Hematopoietic multipotent progenitor cell (in vitro differentiated cells): ENCODE measurements at places on chromosomes 5 and 9.
A peak's percentile ranks its signal among the peaks of the same experiment; 100 is the strongest.

- DNase-seq: no peak
Observed at GRCh38 chr5:125152044-125152443, 405.6 kb upstream of the ZNF608 start.

DNA sequence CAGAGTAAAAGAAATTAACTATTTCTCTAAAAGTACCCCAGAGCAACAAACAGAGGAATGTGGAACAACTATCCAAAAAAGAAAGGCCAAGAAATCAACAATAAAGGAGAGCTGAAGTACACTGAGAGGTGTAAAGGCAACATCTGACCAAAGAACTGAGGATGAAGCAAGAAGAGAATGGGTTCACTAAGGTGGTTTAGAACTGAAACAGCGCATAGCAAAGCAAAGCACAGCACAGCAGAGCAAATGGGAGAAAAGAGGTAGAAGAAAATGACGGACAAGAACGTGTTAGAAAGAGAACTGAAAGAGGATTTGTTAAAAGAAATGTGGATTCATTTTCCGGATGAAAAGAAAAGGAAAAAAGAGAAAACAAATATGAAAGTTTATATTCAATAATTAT lies 25.8 kb downstream of the RFX3 start:
- DNase-seq: no peak

GRCh38 chr5:109448838-109449237 lies 39.1 kb upstream of the PJA2 start:
- no peak for DNase-seq

- DNase-seq: no peak
Observed at GRCh38 chr9:71675857-71676165, 92.5 kb downstream of the CEMIP2 start.

- DNase-seq: no peak
Observed at GRCh38 chr5:122183098-122183787, 53.9 kb downstream of the ZNF474 start.

DNA sequence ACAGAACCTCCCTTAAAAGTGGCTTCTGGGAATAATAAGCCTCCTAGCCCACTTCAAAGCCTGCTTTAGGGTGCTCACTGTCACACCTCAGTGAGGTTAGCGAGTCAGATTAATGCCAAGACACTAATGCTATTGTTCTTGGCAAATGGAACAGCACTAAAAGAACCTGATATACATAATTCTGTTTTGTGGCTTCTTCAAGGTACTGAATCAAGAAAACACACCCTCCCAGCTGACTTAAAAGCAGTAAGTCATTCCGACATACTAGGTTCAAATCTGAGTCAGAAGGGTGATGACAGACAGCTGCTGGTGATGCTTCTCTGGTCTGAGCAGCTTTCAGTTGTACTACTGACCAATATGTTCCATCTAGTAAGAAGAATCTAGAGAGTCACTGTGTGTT lies 121.6 kb downstream of the OXCT1 start:
- DNase-seq: no peak

DNA sequence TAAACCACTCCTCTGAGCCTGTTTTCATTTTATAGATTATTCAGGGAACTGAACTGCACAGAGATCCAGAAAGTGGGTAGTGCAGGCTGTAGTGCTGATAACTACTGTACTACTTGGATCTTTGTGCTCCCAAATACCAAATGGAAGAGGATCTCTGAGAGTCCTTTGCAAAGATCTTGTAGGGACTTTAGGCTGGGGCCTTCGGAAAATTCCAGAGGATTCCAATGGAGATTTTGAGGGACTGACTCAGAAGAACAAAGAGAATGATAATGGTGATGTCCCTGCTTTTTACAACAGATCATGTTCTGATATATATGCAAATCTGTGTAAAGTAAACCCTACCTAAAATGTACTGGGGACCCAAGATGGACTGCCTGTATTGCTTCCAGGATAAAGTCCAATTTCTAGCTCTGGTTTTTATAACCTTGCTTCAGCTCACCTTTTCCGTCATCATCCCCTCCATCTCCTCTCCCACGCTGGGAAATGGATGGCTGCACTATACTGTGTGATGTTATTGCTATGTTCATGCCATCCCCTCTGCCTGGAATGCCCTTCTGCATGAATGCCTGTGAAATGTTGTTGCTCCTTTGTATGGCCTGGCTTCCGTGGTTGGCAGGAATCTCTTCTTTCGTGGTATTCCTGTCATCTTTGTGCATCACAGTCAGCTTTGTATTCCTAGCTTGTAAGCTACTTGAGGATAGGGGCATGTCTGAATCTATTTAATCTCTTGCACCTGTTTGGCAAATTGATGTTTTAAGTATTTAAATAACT lies 9.7 kb upstream of the PSMD5 start:
- no peak for DNase-seq

DNA sequence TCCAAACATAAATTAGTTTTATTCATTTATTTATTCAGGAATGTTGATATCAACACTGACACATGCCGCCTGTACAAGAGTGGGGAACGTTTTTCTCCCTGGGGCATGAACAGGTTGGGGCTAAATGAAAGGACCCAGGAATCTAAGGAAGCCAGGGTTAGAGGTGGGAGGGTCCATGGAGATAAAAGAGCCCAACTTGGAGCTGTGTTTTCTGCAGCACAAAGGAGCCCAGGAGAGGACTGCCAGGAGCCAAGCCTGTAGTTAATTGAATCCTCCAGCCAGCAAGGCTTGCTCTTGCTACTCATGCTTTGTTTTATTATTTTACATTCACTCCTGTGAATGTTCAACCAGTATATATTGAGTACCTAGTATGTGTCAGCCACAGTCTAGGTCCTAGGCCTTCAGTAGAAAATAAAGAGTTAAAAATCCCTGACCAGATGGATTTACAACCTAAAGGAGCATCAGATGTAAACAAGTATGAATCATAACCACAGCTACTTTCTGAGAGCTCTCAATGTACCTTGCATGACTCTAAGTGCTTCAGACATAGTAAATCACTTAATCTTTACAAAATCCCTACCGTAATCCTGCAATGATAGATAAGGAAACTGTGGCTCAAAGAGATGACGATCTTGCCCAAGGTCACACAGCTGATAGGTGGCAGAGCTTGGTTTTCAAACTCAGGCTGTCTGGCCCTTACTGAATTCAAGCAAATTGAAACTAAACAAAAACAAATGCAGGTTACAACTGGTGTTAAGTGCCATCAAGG lies 69.8 kb downstream of the ASTN2 start:
- no peak for DNase-seq

DNA sequence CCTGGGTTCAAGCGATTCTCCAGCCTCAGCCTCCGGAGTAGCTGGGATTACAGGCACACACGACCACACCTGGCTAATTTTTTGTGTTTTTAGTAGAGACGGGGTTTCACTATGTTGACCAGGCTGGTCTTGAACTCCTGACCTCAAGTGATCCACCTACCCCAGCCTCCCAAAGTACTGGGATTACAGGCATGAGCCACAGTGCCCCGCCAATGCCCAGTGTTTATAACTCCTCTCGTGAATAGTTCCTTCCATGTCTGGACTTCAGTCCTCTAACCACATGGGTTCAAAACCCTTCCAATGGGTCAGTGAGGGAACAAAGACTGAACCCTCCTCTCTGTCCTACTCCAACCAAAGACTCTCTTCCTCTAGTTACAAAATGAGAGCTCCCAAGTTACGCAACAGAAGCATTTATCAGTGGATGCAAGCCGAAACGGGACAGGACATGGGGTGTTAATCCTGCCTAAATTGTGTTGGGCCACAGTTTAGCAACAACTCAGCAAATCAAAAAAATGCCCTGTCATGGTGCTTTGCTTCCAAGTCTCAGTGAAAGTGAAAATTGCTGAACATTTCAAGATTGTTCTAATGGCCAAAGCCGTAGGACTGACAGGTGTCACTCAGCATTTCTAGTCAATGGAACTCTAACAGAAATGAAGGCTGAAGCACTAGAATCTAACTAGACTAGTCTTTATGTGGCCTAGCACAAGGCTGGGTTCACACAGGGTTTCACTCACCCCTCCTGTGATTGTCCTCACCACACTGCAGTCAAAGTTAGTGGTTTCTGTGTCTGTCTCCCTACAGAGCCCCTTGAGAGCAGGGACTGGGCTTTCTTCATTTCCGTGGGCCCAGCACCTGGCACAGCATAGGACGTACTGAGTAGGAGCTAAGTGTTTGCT lies 3.2 kb upstream of the TMEM245 start:
- DNase-seq: no peak

- DNase-seq: no peak
Observed at GRCh38 chr9:97529363-97530076, 28.1 kb downstream of the TMOD1 start.

DNA sequence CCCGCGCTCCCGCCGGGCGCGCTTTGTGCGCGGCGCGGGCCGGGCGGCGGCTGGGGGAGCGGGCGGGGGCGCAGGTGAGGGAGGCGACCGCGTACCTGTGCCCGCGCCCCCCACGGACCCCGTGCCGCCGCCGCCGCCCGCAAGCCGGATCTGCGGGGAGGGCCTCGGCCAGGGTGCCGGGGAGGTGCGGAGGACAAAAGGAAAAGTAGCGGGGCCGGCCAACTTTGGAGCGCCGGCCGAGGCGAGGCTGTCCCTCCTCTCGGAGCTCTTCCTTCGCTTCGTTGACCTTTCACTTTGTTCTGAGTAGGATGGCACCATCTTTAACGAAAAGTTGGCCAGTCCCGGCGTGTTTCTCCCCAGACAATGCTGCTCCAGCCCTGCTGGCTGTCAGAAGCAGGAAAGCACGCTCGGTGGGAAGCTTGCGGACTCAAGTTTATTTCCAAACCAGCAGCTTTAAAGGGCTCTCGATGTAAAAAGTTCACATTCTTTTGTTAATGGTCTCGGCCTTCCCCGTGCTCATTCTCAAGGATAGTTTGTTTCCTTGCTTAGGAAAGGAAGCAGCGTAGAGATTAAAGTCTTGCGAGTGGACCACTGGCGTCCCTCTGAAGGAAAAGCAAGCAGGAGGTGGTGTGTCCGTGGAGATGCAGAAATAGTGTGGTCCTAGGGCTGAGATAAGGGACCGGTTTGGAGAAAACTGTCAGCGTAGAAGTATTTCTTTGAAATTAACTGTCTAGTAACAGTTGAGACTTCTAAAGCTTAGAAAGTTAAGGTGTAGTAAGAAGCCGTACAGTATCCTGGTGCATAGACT lies 639 bp downstream of the EHMT1 start:
- DNase-seq: peak; percentile 52

GRCh38 chr9:95336281-95336680 lies 18.8 kb upstream of the FANCC start:
- DNase-seq: no peak

GRCh38 chr9:63816751-63817621 lies 1468.0 kb downstream of the FOXD4L5 start:
- peak; percentile 83 for DNase-seq

DNA sequence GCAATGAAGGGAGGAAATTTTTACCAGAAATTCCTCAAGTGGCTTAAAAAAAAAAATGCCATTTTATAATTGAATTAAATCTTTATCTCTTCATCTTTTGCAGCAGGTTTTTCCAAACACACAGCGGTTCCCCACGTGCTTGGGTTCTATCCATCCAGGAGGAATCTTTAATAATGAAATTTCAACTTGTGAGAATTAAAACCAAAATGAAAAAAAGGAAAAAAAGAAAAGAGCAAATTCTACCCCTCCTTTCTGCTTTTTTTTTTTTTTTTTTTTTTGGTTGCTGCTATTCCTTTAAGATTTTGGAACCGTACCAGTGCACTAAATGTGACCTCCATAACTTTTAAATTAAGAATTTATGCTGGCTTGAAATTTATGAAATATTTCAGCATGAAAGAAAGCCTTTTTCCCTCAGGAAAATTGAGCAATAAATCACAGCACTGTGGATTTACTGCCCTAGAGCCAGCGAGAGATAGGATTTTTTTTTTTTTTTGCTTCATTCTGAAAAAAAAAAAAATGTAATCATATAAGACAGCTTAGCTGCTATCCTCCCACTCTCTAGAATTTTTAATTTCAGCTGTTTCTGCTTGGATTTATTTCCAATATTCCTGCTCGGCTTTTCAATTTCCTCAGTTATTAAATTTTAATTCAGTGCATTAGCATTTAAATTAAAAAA lies 88.5 kb downstream of the ZNF618 start:
- DNase-seq: no peak

- DNase-seq: no peak
Observed at GRCh38 chr9:110191615-110192014, 16.3 kb downstream of the C9orf152 start.

GRCh38 chr9:35841645-35841900 lies 12.5 kb downstream of the TMEM8B start:
- DNase-seq: no peak

DNA sequence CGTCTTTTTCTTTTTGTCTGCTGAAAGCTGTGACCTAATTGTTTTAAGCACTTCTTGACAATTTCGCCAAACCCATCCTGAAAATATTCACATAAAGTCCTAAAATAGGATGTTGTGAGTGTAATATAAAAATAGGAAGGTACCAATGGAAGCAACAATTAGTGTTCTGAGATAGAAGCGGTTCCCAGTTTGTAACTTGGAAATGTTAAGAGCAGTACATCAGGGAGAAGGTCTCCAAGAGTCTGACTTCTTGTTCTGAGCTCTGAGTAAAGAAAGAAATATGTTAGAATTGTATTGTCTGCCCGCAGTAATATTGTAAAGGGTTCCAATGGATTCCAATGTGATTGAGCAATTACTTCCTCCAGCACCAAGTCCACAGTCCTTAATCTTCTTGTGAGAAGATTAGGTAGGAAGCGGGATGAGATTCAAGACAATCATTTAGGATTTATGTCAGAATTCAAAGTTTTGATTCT lies 3.9 kb downstream of the VCAN start:
- DNase-seq: no peak

DNA sequence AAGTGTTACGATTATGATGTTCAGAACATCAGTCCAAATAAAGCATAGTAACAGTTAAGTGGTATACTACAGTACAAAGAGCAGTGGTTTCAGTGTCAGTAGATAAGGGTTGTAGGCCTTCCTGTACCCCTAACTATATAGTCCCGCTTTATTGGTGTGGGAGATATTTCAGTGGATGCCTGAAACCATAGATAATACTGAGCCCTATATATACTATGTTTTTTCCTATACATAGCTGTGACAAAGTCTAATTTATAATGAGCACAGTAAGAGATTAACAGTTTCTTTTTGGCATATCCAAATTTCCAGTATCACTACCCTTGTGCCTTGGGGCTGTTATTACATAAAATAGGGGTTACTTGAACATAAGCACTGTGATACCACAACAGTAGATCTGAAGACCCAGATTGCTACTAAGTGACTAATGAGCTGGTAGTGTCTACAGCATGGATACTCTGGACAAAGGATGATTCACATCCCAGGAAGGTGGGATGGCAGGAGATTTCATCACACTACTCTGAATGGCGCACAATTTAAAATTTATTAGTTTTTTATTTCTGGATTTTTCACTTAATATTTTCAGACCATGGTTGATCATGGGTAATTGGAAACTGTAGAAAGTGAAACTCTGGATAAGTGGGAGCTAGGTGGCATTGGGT lies 119.3 kb downstream of the RPS23 start:
- no peak for DNase-seq

GRCh38 chr5:59560553-59560952 lies 333.0 kb downstream of the PDE4D start:
- DNase-seq: no peak

GRCh38 chr9:23123048-23123632 lies 676.5 kb downstream of the DMRTA1 start:
- DNase-seq: peak; percentile 9

DNA sequence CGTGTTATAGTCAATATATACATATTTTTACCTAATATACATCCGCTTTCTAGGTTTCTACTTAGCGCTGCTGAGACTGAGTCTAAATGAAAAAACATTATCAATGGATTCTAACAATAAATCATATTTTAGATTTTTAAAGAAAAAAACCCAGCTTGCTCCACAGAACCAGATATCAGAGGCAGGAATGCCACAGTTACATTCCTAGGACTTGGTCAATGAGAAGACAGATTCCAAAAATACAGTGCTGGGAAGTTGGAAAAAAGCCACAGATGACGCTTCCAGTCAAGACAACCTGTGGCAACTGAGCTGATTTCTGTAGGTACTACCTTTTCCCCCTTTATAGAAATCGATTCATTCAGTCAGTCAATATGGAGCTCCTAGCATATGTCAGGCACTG lies 577 bp upstream of the CCDC112 start:
- no peak for DNase-seq
